ENCODE measurements at places on chromosomes 5 and 9. TPM values are rescaled to one million over a fixed set of nuclear protein-coding genes. Genes with fewer than 3 reads are reported as not detected.

DNA sequence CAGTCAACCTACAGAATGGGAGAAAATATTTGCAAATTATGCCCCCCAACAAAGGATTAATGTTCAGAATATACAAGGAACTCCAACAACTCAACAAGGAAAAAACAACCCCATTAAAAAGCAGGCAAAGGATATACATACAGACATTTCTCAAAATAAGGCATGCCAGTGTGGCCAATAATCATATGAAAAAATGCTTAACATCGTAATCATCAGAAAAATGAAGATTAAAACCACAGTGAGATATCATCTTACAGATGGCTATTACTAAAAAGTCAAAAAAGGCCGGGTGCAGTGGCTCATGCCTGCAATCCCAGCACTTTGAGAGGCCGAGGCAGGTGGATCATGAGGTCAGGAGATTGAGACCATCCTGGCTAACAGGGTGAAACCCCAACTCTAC is 103.2 kb downstream of the KLHL3 start:
- DNase-seq, result peak; percentile 15

GRCh38 chr5:34719029-34719428 is 62.9 kb downstream of the RAI14 start:
- no peak for DNase-seq

DNA sequence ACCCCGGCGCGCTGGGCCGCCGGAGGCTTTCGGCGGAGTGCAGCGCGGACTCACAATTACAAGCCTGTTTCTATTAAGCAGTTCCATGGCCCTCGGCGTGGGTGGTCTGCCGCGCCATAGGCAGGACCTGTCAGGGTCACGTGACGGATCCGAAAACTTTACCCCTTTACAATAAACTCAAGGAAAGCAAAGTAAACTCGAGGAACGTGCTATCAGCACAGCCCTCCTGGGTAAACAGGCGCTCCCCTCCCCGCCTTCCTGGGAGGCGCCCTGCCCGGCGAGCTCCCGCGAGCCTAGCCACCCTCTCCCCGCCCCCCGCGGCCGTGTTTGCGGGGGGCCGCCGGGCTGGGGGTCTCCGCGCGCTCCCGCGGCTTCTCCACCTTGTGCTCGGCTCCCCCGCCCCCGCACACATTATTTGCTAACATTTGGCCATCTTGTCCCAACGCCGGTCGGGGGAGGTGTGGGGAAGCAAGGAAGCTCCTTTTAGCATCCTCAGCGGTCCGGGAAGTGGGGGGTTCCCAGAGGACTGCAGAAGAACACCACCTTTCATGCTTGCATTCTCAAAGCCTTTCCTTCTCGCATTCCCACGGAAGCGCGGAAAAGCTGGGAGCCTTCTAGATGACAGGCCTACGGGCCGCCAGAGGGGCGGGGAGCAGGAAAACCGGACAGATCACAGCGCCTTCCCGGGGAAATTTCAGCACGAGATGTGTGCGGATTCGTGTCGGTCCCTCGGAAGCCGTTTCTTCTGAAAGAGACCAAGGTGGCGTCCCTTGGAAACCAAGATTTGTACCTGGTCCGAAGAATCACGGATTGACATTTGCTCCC is at the start of gene PTCH1:
PTCH1 (minus strand) TSS at position 238 of the 825 bp plus-strand sequence.
- DNase-seq, result peak; percentile 80

GRCh38 chr9:127521919-127522304 is 70.6 kb downstream of the LRSAM1 start:
- DNase-seq, result no peak

DNA sequence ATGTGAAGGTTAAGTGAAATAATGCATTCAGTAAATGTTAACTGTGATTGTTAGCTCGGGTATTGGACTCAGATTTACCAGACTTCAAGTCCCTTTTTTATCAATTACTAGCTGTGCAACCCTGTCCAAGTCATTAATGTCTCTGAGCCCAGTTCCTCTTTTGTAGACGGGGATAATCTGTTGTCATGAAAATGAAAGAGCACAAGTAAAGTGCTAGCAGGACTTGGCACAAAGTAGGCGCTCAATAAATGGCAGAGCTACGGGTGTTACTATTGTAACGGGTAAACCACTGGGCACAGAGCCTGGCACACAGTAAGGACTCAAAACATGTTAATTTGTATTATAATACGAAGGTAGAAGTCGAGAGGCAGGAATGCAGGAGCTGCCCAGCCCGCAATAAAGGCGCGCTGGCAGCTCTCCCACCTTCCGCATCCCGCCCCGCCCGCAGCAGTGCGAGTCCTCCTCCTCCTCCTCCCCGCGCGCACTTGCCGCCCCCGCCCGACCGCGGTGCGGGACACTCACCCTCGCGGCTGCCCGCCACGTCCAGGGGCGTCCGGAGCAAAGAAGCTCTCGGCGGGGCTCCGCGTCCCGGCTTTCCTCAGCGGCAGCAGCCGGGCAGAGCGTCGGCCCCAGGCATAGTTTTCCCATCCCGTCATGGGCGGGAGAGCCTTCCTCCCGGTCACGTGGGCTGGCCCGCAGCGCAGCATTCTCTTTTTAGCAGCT is at the start of gene C1QTNF2:
C1QTNF2 (minus strand) TSS at position 637 of the 723 bp plus-strand sequence. CDS start 15,615 bp downstream, outside the sequence.
- DNase-seq, result peak; percentile 59

- no peak for DNase-seq
Measured at GRCh38 chr9:21549890-21550289, 67.8 kb upstream of the IFNE start.

DNA sequence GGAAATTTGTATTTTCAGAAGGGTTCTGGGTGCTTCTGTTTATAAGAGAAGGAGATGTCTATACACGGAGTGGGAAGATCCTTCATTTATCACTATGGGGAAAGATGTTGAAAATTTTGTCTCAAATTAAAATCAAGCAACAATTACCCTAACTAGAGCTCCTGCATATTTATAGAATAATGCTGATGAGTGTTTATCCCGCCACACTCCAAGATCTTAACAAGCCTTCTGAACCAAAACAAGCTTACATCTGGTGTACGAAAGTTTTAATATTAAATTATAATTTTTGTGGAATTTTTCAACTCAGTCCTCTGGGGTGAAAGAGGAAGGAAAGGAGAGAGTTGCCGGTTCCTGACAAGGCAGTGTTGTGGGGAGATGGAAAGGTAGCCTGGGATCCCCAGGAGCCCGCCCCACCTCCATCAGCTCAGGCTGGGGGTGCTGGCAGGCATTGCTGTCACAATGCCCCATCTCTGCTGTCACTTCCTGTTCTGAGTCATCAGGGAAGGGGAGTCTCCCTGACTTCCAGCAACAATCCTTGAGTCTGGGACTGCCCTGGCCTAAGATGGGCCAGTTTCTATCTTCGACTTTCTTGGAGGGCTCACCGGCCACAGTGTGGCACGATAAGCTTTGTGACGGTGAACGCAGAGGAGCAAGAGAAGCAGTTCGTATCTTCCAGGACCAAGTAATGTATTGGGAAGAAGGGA is 64.5 kb downstream of the ERAP1 start:
- DNase-seq, result peak; percentile 52

- no peak for DNase-seq
Measured at GRCh38 chr9:95627802-95628201, 111.0 kb upstream of the PTCH1 start.

GRCh38 chr5:28216939-28217360 is 1178.6 kb upstream of the CDH9 start:
- DNase-seq, result peak; percentile 58

DNA sequence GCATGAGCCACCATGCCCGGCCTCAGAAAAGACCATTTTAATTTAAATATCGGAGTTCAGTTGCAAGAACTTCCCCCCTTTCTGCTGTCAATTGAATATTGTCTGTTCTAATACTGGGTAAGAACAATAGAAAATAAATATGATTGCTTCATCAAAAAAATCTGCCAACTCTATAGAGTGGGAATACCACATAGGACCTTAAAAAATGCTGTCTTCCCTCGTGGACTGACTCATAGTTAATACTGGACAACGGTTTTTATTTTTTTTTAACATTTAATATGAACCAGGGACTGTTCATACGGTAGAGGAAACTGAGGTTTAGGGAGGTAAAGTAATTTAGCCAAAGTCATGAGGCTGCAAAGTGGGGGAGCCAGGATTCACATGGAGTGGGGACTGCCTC is 9.7 kb downstream of the ZNF462 start:
- DNase-seq, result no peak

GRCh38 chr5:100800562-100800961 is 102.5 kb downstream of the ST8SIA4 start:
- DNase-seq, result no peak

- peak; percentile 89 for DNase-seq
Measured at GRCh38 chr5:160021831-160022446, 13.0 kb downstream of the TTC1 start.

GRCh38 chr5:155616779-155617392 is 603.3 kb downstream of the KIF4B start:
- peak; percentile 84 for DNase-seq

GRCh38 chr9:90726215-90726614 is 75.4 kb upstream of the SYK start:
- no peak for DNase-seq

- DNase-seq, result no peak
Measured at GRCh38 chr9:122951056-122951455, 10.2 kb downstream of the RABGAP1 start.

GRCh38 chr5:132474131-132474723 is 16.3 kb downstream of the IRF1 start:
- DNase-seq, result no peak

DNA sequence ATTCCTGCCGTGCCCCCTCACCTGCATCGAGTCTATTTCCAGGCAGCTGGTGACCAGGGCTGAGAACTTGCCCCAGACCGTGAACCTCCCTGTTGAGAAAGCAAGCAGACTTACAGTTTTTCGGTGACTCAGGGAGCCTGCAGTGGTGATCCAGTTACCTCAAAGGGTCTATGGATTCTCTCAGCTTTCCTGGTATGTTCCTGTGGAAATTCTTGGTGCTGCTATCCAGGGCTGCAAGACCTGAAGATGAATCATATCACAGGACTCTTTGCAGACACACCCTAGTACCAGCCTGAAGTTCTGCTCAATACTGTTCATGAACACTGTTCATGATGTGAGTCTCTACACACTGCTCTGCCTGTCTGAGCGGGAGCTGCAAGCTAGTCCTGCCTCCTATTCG is 154.7 kb downstream of the WDR70 start:
- DNase-seq, result no peak

GRCh38 chr5:81169924-81170323 is 63.2 kb upstream of the CKMT2 start:
- no peak for DNase-seq

GRCh38 chr5:124140060-124140459 is 606.4 kb downstream of the ZNF608 start:
- DNase-seq, result no peak

- no peak for DNase-seq
Measured at GRCh38 chr5:147912011-147912410, 5.7 kb upstream of the C5orf46 start.

GRCh38 chr5:105030153-105030552 is 1467.6 kb upstream of the NUDT12 start:
- no peak for DNase-seq

DNA sequence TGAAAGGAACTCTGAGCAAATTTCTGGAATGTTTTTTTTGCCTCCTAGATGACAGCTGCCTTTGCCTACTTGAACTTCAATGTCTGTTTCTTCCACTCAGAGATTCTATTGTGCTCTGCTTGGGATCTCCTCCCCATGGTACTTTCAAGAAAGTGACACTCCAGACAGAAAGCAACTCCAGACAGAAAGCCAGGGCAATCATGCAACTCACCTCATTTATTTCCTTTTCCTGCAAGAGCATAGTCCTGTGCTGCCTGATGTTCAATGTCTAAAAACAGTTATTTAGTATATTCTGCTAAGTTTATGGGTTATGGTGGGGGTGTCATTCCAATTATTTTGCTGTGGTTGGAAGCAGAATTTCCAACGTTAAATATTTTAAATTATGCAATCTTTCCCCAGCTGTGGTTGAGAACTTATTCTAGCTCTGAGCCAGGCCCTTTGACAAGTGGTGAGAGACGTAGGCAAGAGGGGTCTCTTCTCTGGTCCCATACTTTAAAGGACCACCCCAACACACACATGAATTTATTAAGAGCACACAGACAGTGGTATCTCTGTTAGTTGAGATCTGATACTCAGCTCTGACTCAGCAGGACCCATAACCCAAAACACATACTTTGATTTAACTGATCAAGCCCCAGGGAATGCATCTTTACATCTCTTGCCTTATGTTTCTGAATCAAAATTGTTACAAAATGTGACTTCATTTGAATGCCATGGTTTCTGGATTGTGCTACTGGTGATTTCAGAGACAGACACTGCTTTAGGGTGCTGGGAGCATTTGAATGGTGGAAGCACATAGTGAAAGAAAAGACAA is 39.5 kb upstream of the MAMDC2 start:
- DNase-seq, result no peak

- DNase-seq, result no peak
Measured at GRCh38 chr5:62585306-62585705, 6.7 kb downstream of the LRRC70 start.

- DNase-seq, result peak; percentile 75
Measured at GRCh38 chr5:10701567-10702039, 59.4 kb downstream of the DAP start.

DNA sequence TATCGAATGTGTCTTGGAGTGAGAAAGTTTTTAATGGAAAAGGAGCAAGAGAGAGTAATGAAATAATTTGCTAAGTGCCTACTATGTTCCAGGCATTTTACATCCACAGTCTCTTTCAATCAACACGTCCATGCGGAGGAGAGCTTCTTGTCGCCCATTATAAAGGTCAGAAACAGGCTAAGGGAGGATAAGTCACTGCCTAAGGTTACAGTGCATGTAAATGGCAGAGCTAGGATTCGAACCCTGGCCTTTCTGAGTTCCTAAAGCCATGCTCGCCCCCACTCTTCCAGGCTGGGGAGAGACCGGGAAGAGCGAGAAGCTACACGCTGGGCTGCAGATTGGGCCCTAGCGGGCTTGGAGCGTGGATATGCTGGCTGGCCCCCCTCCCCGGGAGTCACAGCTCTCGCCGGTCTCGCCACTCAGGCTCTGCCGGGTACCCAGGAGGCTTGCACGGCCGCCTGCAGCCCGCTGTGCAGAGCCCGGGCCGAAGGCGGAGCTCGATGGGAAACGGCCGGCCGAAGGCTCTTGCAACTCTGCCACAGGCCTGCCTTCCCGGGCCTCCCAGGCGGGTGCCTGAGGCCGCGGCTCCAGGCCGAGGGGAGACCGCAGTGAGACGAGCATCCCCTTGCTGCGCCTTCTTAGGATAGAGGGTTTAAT is 775 bp upstream of the LHX2 start:
- no peak for DNase-seq

GRCh38 chr9:21789541-21790037 is 12.8 kb upstream of the MTAP start:
- peak; percentile 88 for DNase-seq

FBXO4 gene
- total RNA-seq, result 16.8 TPM

IRX2 gene
- total RNA-seq, result not detected

NEUROG1 gene
- not detected for total RNA-seq

FIBCD1 gene
- total RNA-seq, result not detected

ANKS6 gene
- total RNA-seq, result 13.4 TPM

SHLD3 gene
- 5.1 TPM for total RNA-seq

LMX1B gene
- total RNA-seq, result not detected

SKP2 gene
- 63.0 TPM for total RNA-seq

ACOT12 gene
- total RNA-seq, result not detected

All from activated CD4-positive, alpha-beta T cell treated with anti-CD3 and anti-CD28 coated beads, Interleukin-2, amount 10 ng/mL, durations not matched to agents 24 days and 14 days (primary cell).